MCF 10A (cell line): ENCODE measurements at places on chromosomes 5 and 9. TPM values are rescaled to one million over a fixed set of nuclear protein-coding genes. Genes with fewer than 3 reads are reported as not detected.
A peak's percentile ranks its signal among the peaks of the same experiment; 100 is the strongest.

DNA sequence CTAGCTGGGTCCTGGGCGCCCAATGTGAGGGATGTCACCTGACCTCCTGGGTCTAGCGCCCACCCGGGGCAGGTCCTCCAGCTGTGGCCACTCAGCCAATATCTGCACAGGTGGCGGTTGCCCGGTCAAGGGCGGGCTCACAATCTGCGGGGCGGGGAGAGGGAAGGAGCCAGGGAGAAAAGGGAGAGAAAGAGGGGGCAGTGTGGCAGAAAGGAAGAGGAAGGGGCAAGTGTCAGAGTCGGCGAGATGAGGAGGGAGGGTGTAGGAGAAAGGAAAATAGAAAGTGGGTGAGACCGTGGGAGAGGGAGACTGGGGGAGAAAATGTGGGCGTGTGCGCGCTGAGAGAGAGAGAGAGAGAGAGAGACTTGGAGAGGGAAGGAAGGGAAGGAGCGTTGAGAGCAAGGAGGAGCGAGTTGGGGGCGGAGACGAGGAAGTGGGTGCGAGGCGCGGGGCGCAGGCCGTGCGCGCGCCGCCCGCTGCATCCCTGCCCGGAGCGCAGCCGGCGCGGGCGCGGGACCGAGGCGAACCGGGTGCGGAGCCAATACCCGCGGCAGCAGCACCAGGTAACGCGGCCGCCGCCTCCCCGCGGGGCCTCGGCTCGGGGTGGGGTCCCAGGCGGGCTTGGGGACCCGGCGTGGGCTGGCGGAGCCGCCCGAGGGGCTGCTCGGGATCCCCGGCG, at the start of gene HRH2:
Gene HRH2 (plus strand): TSS at position 479 of the 679 bp plus-strand sequence. CDS start 25,163 bp downstream, outside the sequence.
- DNase-seq, result no peak

DNA sequence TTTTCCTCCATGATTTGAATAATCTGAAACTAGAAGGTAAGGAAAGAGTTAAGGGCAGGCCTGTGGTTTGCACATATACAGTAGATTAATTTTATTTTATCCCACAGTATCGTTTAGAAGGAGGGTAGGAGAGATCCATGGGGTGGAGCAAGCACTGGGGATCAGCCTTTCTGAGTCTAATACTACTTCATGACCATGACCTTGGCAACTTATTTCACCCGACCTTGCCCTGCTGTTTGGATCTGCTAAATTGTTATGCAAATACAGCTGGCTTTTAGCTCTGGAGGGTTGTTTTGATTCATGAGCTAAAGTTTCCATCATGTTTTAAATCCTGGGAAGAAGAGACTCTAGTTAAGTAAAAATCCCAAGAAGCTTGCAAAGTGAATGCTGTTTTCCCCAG, 864 bp upstream of the GRIN3A start:
- no peak for DNase-seq

- DNase-seq, result peak; percentile 99
Measured at GRCh38 chr5:133240425-133241091, 188.7 kb downstream of the HSPA4 start.

Gene MARCOL
- not detected in 2 replicates for total RNA-seq

Gene SLIT3
- total RNA-seq, result 0.34 and 0.89 TPM in 2 replicates

Gene P4HA2
- 53.1 and 91.1 TPM in 2 replicates for total RNA-seq

Gene FOXD4L4
- total RNA-seq, result 0.93 and 1.2 TPM in 2 replicates

Gene SLC27A4
- total RNA-seq, result 17.0 and 18.8 TPM in 2 replicates

Gene NUTM2F
- total RNA-seq, result not detected in 2 replicates

Gene PCDHAC2
- total RNA-seq, result 9.3 and 12.3 TPM in 2 replicates

DNA sequence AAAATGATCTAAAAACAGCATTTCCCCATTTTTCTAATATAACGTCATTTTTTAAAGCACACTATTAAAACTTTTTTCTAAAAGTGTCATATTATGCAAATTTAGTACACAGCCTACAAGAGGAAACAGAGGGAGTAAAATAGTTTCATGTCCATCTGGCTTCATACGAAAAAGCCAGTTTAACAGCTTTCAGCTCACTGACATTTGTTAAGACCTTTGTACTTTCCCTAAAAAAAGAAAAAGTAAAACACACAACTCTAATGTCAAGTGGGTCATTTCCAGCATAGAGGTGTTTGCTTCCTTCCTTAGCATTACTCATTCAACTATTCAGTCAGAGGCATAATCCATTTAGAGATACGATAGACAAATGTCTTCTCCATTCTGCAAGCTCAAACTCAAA, 49.4 kb downstream of the ABHD17B start:
- DNase-seq, result no peak

GRCh38 chr5:88882276-88883038, 527 bp downstream of the MEF2C start:
- no peak for DNase-seq

Gene PPIC
- total RNA-seq, result 45.3 and 65.0 TPM in 2 replicates

GRCh38 chr9:13721481-13722235, 442.2 kb upstream of the MPDZ start:
- DNase-seq, result no peak

GRCh38 chr5:10265245-10266109, 15.4 kb downstream of the CCT5 start:
- DNase-seq, result no peak

DNA sequence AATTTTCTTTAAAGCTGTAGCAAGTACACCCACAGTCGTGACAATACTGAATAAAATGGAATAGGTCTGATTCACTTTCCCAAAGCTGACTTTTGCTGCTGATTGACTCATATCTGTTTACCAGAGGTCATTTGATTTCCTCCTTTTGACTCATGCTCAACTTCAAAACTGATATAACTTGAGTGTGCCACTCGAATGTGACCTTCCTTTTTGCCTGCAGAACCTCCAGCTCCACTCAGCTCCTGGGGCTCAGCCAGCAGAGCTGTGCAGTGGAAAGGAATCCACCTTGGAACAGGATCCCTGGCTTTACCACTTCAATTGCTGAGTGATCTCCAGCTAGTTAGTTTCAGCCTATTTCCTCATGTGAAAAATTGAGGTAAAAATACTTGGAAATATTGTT, 84.1 kb downstream of the FEM1C start:
- DNase-seq, result peak; percentile 70

Gene TRIM36
- 4.9 and 7.1 TPM in 2 replicates for total RNA-seq

GRCh38 chr9:103319979-103320378, 324.8 kb downstream of the CYLC2 start:
- peak; percentile 1 for DNase-seq

DNA sequence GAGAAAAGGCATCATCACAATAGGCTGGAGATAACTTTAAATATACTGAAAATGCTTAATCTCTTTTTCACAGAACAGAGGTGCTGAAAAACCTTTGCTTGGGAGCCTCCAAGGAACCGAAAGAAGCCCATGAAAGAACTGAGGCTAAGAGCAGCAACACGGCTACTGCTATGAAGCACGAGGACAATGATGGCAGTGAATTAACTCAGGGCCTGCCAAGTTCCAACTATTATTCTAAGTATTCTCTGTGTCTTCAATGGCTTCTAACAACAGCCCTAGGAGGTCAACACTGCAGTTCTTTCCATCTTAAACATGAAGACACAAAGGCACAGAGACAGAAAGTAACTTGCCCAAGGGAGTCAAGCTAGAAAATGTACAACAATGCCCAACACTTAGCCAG, 293.0 kb upstream of the DAP start:
- DNase-seq, result no peak

Gene RLN2
- not detected in 2 replicates for total RNA-seq

GRCh38 chr5:105413406-105413990, 1850.9 kb upstream of the NUDT12 start:
- DNase-seq, result no peak

Gene WDR55
- total RNA-seq, result 35.0 and 36.4 TPM in 2 replicates

- DNase-seq, result no peak
Measured at GRCh38 chr5:153970496-153970895, 68.2 kb downstream of the FAM114A2 start.

Gene ADAMTSL1
- not detected in 2 replicates for total RNA-seq

Gene IFNA13
- total RNA-seq, result not detected in 2 replicates

DNA sequence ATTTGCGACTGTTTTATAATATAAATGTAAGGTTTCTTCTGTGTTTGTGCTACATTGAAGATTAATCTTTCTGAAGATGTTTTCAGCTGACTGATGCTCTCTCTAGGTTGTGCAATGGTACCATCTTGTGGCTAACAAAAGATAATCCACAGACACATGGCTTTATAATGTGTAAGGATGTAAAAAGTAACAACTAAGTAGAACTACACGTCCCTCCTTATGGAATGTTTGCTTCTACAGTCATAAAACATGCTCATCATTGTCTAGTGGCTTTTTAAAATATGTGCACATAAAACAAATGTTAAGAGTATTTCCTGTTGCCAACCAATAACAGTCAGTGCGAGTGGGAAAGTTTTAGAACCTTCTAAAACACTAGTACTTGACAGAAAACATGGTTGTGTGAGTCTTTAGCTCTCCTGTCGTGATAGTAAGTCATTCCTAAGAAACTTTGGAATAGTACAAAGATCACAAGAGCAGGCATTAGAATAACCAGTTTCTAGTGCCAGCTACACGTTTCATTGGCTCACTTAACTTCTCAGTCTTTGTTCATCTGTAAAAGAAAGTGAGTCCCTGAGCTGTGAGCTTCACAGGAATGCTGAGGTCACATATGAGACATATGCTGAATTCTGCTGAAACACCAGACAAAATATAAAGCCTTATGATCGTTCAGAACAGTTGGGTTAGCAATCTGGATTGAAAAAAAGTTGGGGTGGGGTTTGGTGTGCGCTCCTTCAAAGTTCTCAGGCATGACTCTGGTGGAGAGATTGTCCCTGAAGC, 75.7 kb upstream of the GLIS3 start:
- peak; percentile 50 for DNase-seq

- no peak for DNase-seq
Measured at GRCh38 chr5:69510694-69511093, 18.1 kb downstream of the OCLN start.

- DNase-seq, result no peak
Measured at GRCh38 chr5:107011605-107012004, 659.1 kb downstream of the EFNA5 start.

DNA sequence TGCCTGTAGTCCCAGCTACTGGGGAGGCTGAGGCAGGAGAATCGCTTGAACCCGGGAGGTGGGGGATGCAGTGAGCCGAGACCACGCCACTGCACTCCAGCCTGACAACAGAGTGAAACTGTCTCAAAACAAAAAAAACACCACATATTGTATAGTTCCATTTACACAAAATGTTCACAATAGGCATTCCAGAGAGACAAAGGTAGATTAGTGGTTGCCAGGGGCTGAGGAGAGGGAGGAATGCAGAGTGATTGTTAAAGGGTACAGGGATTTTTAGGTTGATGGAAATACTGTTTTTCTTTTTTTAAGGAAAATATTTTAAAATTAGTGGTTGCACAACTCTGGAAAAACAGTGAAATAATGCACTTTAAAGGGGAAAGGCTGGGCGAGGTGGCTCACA, 19.6 kb downstream of the ETF1 start:
- DNase-seq, result no peak

Gene TLN1
- total RNA-seq, result 224 and 256 TPM in 2 replicates
